Esophagus mucosa (tissue), 1 donor: ENCODE measurements at places on chromosomes 7 and 10.

DNA sequence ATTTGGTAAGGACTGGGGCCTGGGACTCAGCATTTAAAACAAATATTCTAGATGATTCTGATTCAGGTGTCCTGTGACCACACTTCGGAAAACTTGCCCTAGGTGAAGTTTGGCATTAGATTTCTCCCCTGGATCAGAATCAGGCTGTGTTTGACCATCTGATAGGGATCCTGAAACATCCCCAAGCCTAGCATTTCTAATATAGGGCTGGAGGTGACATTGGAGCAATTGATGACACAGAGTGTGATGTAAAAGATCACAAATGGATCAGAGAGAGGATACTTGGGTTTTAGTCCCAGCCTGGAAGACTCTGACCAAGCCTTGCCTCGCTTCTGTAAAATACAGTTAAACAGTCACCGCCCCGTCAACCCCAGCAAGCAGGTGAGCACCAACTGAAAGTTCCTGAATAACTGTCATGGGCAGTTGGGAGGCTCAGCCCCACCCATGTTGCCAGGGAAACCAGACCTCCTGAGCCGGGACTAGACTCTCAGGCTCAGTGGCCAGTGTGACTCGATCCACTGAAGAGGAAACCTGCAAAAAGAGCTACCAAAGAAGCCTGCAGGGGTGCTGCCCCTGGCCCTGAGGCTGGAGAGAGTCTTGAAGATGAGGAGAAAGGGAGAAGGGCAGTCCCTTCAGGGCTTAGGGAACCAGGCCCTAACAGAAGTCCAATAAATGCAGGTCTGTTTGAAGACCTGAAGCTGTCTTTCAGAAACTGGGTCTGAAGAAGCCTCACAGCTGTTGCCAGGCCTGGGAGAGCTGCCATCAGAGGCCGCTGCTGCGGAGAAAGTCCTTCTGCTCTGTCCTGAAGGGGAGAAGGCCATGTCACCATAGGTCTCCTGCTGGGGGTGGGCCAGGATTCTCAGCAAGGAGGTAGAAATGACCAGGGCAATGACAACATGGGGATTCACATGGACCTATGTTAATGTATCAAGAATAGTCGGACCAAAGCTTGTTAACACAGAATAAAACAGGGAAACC is 126.1 kb upstream of the KCNMA1 start:
- ATAC-seq, result peak; percentile 41

GRCh38 chr7:45153233-45153632 is 4.4 kb upstream of the RAMP3 start:
- ATAC-seq, result no peak

GRCh38 chr7:1059200-1060091 is 15.1 kb downstream of the GPR146 start:
- peak; percentile 69 for ATAC-seq

- ATAC-seq, result peak; percentile 37
Measured at GRCh38 chr10:60572511-60573194, 183.0 kb upstream of the ANK3 start.

GRCh38 chr7:132075515-132075914 is 500.8 kb downstream of the PLXNA4 start:
- ATAC-seq, result no peak

DNA sequence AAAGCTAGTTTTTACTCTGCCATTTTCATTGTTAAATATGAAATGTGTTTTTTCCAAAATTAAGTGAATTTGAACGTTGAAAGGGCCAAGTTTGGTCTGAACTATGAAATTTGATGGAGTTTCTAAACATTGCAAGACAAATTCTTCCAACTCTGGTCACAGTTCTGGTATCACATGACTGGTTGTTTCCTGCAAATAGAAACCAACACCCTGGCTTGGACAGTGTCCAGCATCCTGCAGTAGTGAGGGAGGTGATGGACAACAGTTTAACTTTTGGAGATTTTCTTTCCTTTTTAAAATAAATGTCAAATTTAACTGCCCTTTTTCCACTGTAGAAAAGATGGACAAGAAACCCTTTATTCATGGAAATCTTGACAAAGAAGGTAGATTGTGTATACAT is 54.8 kb upstream of the AGBL3 start:
- no peak for ATAC-seq

DNA sequence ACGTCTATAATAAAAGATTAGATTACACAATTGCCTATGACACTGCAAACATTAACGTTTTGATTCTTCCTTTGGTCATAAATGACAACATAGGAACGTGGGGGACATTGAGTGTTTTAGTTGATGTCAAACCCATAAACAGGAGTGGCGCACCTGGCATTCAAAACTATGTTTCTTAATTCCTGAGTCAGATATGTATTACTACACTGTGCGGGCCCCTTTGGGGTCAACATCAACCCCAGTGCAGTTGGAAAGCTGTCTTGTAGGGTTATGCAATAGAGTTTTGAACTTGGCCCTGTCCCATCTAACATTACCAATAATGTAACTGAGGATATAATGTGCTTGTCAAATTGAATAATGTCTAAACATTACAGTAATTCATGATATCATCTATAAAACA is 156.5 kb downstream of the CSTF2T start:
- ATAC-seq, result no peak

DNA sequence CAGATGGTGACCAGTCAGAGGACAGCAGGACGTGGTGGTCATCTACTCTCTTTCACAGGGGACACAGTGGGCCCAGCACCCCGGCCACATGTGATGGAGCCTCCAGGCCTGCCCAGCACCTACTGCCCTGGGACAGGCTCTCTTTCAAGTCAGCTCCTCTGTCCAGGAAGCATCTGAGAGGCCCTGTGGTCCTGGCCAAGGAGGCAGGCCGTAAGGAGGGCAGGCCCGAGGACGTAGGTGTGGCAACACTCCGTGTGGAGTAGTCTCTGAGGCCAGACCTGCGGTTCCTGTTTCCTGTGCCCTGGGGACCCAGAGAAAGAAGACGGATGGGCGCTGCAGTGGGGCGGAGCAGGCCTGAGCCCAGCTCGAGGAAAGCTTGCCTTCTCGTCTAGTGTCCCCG is 179.2 kb downstream of the EBF3 start:
- ATAC-seq, result no peak

- ATAC-seq, result peak; percentile 15
Measured at GRCh38 chr10:103765981-103766380, 89.4 kb downstream of the SH3PXD2A start.

- ATAC-seq, result no peak
Measured at GRCh38 chr10:130409931-130410330, 273.7 kb downstream of the GLRX3 start.

DNA sequence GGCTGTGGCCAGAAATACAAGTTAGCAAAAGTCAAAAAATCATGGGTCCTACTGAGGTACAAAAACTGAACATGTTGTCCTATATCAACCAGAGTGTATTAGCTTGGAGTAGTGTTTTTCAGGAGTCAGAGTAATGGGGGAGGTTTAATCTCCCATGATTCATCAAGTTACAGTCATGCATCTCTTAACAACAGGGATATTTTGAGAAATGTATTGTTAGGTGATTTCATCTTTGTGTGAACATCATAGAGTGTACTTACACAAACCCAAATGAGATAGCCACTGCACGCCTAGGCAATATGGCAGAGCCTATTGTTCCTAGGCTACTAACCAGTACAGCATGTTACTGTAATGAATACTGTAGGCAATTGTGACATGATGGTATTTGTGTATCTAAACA is 14.9 kb upstream of the TES start:
- ATAC-seq, result no peak

GRCh38 chr10:129104266-129105045 is 362.6 kb upstream of the MGMT start:
- no peak for ATAC-seq

DNA sequence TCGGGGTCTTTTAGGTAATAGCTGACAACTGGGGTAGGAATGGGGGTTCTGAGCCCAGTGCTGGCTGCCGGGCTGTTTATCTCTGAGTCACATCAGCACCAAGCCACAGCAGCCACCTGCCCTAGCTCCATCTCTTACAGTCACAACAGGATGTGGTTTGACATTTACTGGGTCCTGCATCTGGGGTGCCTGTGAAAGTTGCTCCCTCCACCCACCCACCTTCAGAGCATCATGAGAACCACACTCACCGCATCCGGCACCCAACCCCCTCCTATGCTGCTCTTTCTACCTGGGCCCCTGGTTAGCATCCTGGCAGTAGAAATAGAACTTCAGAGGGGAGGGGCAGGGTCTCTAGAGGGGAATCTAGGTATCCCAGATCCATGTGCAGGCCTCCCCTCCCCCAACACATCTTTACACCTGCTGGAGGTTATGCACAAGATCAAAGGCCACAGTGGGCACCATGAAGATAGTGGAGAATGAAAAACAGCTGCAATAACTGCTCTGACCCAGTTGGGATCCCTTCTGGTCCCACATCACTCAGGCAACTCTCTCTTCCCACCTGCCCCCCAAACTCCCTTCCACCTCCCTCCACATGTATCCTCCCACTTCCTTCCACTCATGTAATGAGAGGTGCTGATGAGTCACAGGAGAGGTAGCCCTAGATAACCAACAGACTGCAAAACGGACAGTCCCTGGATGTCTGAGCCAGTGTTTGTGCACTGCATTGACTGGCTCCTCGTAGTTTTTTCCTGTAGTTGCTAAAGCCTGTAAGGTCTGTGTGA is 38.2 kb downstream of the PRSS2 start:
- peak; percentile 86 for ATAC-seq

DNA sequence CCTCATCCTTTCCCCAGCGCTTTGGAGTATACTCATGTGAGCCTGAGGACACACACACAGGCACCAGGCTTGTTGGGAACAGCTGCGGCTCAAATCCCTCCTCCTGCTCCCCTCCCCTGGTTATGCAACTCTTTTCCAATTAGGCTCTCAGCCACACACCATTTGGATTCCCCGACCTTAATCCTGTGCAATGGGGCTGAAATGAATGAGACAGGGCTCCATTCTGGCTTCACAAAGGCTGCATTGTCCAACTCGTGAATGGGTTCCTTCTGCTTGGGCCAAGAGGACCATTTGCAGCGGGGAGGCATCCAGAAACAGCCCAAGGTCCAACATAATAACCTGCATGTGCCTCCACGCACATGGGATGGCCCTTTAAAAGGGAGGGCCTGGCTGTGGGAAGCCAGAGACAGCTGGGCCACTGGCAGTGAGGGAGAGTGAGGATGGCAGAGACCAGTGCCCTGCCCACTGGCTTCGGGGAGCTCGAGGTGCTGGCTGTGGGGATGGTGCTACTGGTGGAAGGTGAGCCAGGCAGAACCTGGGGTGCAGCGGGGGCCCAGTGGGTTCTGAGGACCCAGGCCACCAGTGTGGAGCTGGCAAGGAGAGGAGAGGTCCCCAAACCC is at the start of gene RGR:
Gene RGR, plus strand, starts transcription at position 403 of the 620 bp plus-strand sequence. Its CDS starts 38 bp downstream, at position 441.
- peak; percentile 15 for ATAC-seq
